ENCODE measurements at places on chromosomes 7 and 10.

- DNase-seq: no peak
Observed at GRCh38 chr7:69775231-69775771, 177.0 kb downstream of the AUTS2 start.

- DNase-seq: no peak
Observed at GRCh38 chr10:118305730-118306129, 36.4 kb downstream of the FAM204A start.

- DNase-seq: no peak
Observed at GRCh38 chr10:83724471-83725241, 414.7 kb upstream of the GHITM start.

GRCh38 chr7:95684037-95684436 lies 87.7 kb upstream of the PDK4 start:
- peak; percentile 35 for DNase-seq

DNA sequence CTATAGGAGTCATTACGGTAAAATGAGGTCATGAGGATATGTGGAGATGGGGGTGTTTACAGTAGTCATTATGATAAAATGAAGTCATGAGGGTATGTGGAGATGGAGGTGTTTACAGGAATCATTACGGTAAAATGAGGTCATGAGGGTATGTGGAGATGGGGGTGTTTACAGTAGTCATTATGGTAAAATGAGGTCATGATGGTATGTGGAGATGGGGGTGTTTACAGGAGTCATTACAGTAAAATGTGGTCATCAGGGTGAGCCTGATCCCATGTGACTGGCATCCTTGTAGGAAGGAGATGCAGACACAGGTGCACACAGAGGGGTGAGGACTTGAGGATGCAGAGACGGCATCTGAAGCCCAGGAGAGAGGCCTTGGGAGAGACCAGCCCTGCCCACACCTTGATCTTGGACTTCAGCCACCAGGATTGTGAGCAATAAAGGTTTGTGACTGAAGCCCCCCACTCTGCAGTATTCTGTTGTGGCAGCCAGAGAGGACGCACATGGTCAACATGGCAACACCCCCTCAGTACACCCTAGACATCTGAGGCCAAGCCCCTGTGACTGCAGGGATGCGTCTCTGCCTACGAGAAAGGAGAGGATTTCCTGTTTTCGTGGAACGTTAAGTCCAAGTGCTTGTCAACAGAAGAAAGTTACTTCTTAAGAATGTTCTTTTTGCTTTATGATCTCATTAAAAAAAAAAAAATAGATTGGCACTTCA lies 544.4 kb downstream of the DNAJB6 start:
- DNase-seq: no peak

DNA sequence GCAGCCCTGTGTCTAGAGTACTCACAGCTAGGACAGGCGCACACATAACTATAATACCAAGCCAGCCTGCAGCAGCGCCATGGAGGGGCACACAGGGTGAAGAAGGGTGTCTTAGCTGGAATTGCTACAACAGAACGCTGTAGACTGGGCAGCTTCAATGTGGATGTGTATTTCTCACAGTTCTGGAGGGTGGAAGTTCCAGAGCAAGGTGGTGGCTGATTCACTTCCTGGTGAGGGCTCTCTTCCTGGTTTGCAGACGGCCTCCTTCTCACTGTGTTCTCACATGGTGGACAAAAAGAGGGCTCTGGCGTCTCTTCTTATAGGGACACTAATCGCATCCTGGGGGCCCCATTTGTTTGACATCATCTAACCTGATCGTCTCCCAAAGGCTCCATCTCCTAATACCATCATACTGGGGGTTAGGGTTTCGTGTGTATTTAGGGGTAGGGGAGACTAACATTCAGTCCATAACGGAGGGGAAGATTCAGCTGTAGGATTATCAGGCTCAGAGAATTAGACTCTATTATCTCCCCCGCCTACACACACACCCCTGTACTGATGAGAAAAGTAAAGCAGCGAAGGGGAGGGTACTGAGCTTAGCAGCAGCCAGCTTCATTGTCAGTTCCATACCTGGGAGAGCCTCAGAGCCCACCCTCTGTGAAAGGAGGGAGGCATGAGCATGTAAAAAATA lies 289.1 kb downstream of the CCDC3 start:
- DNase-seq: no peak

GRCh38 chr7:26513948-26514347 lies 222.3 kb downstream of the SNX10 start:
- DNase-seq: no peak

DNA sequence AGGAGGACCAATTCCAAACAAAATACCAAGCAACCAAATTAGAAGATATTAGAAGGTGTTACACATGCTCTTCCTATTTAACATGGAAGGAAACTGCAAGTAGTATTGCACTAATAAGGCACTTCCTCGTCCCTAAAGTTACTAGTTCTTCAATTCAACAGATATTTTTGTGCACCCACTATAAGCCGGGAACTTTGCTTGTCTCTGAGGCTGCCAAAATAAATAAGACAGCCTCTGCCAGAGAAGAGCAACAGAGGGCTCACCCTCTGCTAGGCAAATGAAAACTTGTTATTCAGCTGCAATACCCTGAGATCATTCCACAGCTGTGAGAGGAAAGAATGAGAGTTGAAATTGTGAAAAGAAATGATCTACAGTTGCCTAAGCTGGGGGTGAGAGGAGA lies 37.4 kb upstream of the GSAP start:
- DNase-seq: no peak

DNA sequence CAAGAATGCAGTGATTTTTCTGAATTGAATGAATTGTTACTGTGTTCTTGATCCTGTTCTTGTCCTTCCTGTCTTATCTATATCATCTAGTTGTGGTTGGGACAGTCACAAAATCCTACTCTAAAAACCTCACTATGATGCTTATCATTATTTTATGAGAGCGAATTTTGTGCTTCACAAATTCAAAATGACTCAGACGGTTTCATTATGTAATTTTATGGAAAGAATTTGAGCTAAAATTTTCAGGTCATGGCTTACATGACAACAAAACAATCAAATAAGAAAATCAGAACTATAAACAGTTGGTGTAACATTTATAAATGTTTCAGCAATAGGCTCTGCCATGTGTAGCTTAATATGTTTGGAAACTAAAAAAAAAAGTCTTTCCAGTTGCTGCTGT lies 6.9 kb downstream of the PRKAR2B start:
- no peak for DNase-seq

- DNase-seq: no peak
Observed at GRCh38 chr7:133233142-133233541, 19.7 kb upstream of the EXOC4 start.

DNA sequence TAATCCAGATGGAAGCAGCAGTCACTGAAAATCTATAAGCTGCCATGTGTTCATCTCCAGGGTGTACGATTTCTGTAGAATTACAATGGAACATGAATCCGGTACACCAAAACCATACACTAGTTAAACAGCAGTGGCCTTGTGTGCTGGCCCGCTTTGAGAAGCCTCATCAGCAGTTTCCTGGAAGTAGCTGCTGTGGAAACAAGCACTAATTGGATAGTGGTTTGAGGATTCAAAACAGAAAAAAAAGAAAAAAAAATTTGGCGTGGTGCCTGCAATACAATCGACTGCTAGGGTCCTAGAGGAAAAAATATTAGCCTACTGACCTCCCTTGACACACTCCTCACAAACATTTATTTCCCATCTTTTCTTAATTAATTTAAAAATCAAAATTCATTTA lies 545.9 kb downstream of the SORCS1 start:
- DNase-seq: no peak

DNA sequence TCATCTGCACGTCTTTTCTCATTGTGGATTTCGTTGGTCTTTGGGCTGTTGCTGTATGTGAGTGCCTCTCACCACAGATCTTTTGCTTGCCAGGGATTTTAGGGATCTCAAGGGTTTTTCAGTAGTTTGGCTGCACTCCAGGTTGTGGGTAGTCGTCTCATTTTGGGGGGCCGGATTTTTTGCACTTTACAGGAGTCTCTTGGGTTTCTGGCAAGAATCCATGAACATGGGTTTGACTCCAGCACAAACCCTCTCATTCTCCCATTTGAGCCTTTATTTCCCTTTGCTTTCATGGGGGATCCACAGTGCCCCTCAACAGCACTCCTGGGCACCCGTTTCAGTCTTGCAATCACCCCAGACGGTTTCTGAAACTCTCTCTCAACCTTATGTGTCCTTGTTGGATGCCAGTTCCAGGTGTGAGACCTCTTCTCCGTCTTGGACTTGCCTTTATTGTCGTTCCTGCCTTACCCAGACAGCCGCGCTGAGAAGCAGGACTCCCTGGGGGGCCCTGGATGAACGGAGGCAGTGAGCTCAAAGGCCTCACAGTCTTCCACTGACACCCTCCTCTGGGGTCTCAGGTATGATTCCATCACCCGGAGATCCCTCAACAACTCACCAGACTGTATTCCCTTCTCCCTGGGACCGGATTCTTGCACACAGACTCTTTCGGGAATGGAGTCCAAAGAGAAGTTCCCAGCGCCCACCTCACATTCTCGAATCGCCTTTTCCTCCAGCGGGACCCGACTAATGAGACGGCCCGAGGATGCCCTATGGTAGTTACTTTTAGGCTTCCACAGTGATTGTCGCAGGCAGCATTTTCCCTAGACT lies 18.8 kb upstream of the ZNF273 start:
- DNase-seq: no peak

DNA sequence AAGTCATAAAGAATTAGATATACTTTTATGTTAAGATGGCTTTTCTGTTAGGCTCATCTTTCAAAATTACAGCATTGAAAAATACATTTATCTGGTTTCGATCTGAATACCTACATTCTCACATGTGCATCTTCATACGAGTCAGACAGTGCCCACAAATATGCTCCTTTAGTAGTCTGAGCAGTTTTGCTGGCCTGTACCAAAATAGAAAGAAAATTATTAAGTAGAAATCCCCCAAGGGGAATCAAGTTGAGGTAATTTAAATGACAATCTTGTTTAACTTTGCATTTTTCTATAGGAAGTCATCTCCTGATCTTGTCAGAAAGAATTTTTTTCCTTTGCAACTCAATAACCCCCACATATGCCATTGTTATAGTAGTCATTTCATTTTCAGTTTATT lies 287.4 kb upstream of the SEMA3D start:
- no peak for DNase-seq

DNA sequence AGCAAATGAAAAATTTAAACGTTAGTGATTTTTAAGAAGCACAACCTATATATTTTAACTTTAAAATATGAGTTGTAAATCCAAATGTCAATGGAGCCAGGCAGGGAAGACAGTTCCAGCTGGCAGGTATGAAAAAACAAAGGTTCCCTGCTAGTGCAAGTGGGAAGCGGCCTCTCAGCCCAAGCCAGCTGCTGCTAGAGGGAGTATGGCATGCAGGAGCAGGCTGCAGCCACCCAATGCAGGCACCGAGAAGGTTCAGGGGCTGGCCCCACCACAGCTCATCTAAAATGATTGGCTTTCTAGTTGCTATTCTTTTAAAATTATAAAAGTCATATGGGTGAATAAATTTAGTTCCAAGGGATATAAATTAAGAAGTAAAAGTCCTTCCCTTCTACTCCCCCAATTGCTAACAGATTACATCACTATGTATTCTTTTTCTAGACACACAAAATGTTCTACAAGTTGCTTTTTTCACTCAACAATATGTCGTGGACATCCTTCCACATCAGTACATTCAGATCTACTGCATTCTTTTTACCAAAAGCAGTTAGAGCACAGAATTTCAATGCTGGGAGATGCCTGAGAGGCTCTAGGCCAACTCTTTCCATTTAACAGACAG lies 69.3 kb downstream of the SGMS1 start:
- DNase-seq: no peak

GRCh38 chr7:108114117-108114841 lies 15.9 kb downstream of the LAMB4 start:
- DNase-seq: peak; percentile 6

- DNase-seq: peak; percentile 63
Observed at GRCh38 chr7:4797858-4798705, 22.7 kb downstream of the AP5Z1 start.

- no peak for DNase-seq
Observed at GRCh38 chr10:31146491-31147209, 115.0 kb upstream of the ZNF438 start.

GRCh38 chr7:44914992-44915607 lies 29.8 kb upstream of the PURB start:
- DNase-seq: no peak

DNA sequence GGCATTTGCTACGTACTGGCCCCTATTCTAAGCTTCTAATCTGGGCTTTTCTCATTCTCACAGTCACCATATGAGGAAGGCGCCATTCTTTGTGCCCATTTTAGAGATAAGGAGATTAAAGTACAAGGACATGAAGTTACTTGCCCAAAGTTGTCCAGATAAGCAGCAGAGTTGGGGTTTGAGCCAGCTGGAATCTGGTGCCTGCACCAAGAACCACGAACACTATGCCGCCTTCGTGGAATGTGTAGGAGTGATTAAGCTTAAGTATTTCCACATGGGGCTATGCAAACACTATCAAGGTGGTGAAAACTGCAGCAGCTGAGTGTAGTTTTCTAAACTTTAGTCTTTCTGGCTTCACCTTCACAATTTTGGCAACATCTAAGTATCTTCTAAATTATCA lies 342.7 kb upstream of the ETV1 start:
- DNase-seq: no peak

DNA sequence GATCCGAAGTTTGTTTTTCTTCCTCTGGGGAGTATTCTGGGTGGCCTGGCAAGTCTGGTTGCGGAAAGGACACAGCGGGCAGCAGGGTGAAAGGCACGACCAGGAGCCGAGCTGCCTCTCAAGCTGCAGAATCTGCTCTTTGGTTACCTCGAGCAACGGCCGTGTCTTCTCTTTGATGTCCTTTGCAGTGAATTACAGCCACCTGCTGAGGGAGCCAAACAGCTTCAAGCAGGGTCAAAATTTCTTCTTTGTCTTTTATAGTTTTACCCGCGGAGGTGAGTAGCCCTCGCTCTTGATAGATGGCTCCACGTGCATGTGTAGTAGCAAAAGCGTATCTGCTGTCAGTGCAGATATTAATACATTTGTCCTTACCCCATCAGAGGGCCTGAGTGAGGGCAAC lies 177.3 kb upstream of the MBL2 start:
- no peak for DNase-seq

DNA sequence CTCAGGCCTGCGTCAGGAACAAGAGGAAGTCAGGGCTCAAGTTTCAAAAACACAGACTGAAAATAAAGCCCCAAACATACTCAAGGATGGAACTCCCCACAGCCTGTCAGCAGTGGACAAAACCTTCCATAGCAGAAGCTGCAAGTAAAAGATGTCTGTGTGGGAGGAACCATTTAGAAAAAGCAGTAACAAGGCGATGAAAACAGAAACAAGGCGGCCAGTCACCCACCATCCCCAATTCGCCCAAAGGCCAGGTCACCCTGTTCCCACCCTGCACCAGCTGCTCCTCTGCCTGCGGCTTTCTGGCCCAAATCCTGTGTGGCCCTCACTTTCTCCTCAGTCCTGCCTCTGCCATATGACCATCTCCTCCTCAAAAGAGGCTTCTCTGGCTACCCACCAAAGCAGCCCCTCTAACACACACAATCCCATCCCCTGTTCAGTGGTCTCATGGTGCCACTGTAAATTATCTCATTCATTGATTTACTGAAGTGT lies 27.8 kb downstream of the KCNMA1 start:
- no peak for DNase-seq

Measured in NCI-H1092 treated with DMSO at 0.1 percent for 48 hours (cell line).